ENCODE measurements at places on chromosomes 16 and 17.

GRCh38 chr16:75965504-75966374, 239.4 kb upstream of the CPHXL start:
- no peak overlapping the region for H3K4me3 ChIP-seq
- DNase-seq, result no peak
- H3K36me3 ChIP-seq, result no peaks in the 10 kb centered on the region
- H3K27ac ChIP-seq, result no peak overlapping the region

- H3K27ac ChIP-seq, result peak overlapping the region; percentile 83
- H3K4me1 ChIP-seq, result peaks cover 3% of the 10 kb centered on the region
- peak overlapping the region; percentile 69 for H3K4me3 ChIP-seq
- peaks cover 3% of the 10 kb centered on the region for H3K27me3 ChIP-seq
Measured at GRCh38 chr17:81346090-81346907, 49.0 kb upstream of the BAHCC1 start.

DNA sequence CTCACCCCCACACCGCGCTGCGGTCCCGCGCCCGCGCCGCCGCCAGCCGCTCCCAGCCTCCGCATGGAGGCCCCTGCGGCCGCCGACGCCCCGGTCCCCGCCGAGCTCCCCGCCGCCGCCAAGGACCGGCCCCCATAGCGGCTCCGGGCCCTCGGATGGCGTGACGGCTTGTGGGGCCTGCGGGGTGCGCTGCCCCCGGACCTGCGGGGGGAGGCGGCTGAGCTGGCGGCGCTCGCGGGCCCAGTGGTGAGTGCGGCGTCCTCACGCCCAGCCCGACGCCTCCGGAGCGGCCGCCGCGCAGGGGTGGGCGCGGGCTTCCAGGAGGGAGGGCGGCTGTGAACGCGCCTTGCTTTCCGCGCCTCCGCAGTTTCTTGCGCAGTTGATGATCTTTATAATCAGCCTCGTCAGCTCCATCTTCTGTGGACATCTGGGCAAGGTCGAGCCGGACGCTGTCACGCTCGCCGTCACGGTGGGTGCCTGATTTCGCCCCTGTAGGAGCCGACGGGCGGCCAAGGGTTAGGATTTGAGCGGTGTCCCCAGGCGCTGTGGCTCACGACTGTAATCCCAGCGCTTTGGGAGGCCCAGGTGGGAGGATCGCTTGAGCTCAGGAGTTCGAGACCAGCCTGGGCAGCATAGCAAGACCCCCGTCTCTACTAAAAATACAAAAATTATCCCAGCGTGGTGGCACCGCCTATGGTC, 46.4 kb downstream of the SLC47A1 start:
- H3K4me1 ChIP-seq, result no peaks in the 10 kb centered on the region
- H3K4me3 ChIP-seq, result peak overlapping the region; percentile 10
- peaks cover 13% of the 10 kb centered on the region for H3K27me3 ChIP-seq
- H3K36me3 ChIP-seq, result no peaks in the 10 kb centered on the region

DNA sequence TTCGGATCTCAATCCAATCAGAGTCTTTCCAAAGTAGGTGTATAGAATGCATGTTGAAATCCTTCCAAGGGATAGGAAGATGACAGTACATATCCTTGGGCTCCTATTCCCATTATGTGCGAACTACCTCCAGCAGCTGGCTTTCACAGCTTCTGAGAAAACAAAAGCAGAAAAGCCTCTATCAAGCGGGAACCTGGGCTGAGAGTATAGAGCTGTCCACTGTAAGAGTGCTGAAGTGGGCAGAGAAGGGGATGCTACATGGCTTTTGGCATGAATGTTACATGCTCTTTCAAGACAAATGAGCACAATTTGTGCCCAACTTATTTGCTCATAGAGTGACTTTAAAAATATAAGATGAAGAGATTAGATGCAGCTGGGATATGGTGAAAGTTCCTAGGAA, 993.5 kb downstream of the CDH8 start:
- no peaks in the 10 kb centered on the region for H3K36me3 ChIP-seq
- H3K4me3 ChIP-seq, result no peak overlapping the region
- DNase-seq, result peak; percentile 4
- no peaks in the 10 kb centered on the region for H3K27me3 ChIP-seq
- no peaks in the 10 kb centered on the region for H3K4me1 ChIP-seq
- no peak overlapping the region for H3K27ac ChIP-seq

- peaks cover 35% of the 10 kb centered on the region for H3K27me3 ChIP-seq
- H3K4me1 ChIP-seq, result peaks cover 9% of the 10 kb centered on the region
- peak overlapping the region; percentile 35 for H3K27ac ChIP-seq
- no peak overlapping the region for H3K4me3 ChIP-seq
- H3K36me3 ChIP-seq, result no peaks in the 10 kb centered on the region
Measured at GRCh38 chr17:49218941-49219913, 8.7 kb downstream of the ABI3 start.

DNA sequence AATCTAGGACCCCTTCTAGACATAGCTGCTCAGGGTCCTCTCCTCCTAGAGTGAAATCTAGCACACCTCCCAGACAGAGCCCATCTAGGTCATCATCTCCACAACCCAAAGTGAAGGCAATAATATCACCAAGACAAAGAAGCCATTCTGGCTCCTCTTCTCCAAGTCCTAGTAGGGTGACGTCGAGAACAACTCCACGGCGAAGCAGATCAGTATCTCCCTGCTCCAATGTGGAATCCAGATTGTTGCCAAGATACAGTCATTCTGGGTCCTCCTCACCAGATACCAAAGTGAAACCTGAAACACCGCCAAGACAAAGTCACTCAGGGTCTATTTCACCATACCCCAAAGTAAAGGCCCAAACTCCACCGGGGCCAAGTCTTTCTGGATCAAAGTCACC, 10.7 kb downstream of the SRRM2 start:
- H3K27me3 ChIP-seq, result no peaks in the 10 kb centered on the region
- no peak for DNase-seq
- peaks cover 54% of the 10 kb centered on the region for H3K36me3 ChIP-seq
- no peak overlapping the region for H3K4me3 ChIP-seq

DNA sequence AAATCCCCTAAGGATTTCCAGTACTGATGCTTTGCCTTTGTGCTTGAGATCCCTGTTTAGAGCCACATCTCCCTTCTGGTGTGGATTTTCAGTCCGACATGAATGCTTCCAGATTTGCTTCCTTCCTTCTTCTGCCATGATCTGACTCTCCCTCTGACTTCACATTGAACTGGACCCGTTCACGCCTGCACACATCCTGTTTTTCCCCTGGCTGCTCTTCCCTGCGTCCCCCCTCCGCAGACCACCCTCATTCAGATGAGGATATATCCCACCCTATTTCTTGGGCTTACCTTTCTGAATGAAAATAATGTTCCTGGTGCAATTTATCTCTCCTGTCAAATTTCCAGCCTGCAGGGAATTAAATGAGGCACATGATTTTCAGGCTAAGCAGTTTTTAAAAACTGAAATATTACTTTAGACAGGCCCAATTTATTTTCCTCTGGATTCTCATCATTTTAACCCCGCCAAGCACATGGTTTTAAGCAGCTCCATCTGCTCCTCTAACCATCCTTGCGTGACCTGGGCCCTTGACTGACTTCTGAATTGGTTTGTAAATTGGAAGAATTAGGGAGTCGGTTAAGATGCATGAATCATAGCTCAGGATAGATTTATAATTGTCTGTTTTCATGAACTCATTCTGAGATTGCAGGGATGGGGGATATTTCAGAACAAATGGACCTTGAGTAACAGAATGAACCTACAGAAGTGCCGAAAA, 59.2 kb downstream of the BMERB1 start:
- no peaks in the 10 kb centered on the region for H3K4me1 ChIP-seq
- H3K36me3 ChIP-seq, result no peaks in the 10 kb centered on the region
- no peaks in the 10 kb centered on the region for H3K27me3 ChIP-seq
- no peak overlapping the region for H3K4me3 ChIP-seq

- no peaks in the 10 kb centered on the region for H3K36me3 ChIP-seq
- H3K4me3 ChIP-seq, result peak overlapping the region; percentile 51
- no peaks in the 10 kb centered on the region for H3K27me3 ChIP-seq
- H3K27ac ChIP-seq, result peak overlapping the region; percentile 68
Measured at GRCh38 chr17:21275579-21276263, 8.8 kb upstream of the MAP2K3 start.

- H3K36me3 ChIP-seq, result no peaks in the 10 kb centered on the region
- no peak overlapping the region for H3K4me3 ChIP-seq
- no peak for DNase-seq
- H3K27ac ChIP-seq, result no peak overlapping the region
- H3K4me1 ChIP-seq, result no peaks in the 10 kb centered on the region
Measured at GRCh38 chr16:75188832-75189477, 18.0 kb downstream of the CTRB2 start.

- H3K4me1 ChIP-seq, result peaks cover under 1% of the 10 kb centered on the region
- no peak overlapping the region for H3K4me3 ChIP-seq
- H3K27me3 ChIP-seq, result no peaks in the 10 kb centered on the region
- peak overlapping the region; percentile 82 for H3K27ac ChIP-seq
- peaks cover under 1% of the 10 kb centered on the region for H3K36me3 ChIP-seq
Measured at GRCh38 chr16:405548-406506, 4.1 kb downstream of the DECR2 start.

- DNase-seq, result no peak
- H3K36me3 ChIP-seq, result peaks cover 4% of the 10 kb centered on the region
- no peaks in the 10 kb centered on the region for H3K4me1 ChIP-seq
- no peak overlapping the region for H3K4me3 ChIP-seq
Measured at GRCh38 chr16:69794486-69794885, 32.4 kb downstream of the WWP2 start.

GRCh38 chr16:14649816-14650215, 17.1 kb downstream of the BFAR start:
- DNase-seq, result no peak
- H3K4me1 ChIP-seq, result no peaks in the 10 kb centered on the region
- H3K4me3 ChIP-seq, result no peak overlapping the region
- H3K27ac ChIP-seq, result no peak overlapping the region

GRCh38 chr17:74642995-74643394, 19.5 kb upstream of the CD300E start:
- no peaks in the 10 kb centered on the region for H3K27me3 ChIP-seq
- H3K27ac ChIP-seq, result no peak overlapping the region
- no peak for DNase-seq
- H3K36me3 ChIP-seq, result no peaks in the 10 kb centered on the region
- H3K4me3 ChIP-seq, result no peak overlapping the region

Measured in small intestine (tissue), 16 donors.